ENCODE measurements at places on chromosomes 4 and X. TPM values are rescaled to one million over a fixed set of nuclear protein-coding genes. Genes with fewer than 3 reads are reported as not detected.

The NEIL3 gene
- 3.6 TPM for total RNA-seq

The SSX7 gene
- not detected for total RNA-seq

The SPANXC gene
- total RNA-seq = not detected

The FGF16 gene
- total RNA-seq = 6.2 TPM

The DNAAF6 gene
- total RNA-seq = not detected

The TGIF2LX gene
- total RNA-seq = not detected

The GPR50 gene
- not detected for total RNA-seq

The RENBP gene
- total RNA-seq = 9.8 TPM

The CYTL1 gene
- 101 TPM for total RNA-seq

The NR3C2 gene
- total RNA-seq = 30.7 TPM

The SLC49A3 gene
- total RNA-seq = 8.5 TPM

The PAK3 gene
- total RNA-seq = 0.29 TPM

The CAPN6 gene
- total RNA-seq = not detected

The GLOD5 gene
- total RNA-seq = not detected

The TNMD gene
- not detected for total RNA-seq

The MAGEC3 gene
- total RNA-seq = not detected

The DCAF4L1 gene
- 0.19 TPM for total RNA-seq

The XAGE1A gene
- total RNA-seq = not detected

The TEX13B gene
- not detected for total RNA-seq

The CLCN5 gene
- total RNA-seq = 11.8 TPM

The CSAG1 gene
- total RNA-seq = not detected

The TEX28 gene
- total RNA-seq = not detected

The NDST3 gene
- total RNA-seq = 0.29 TPM

The FAM184B gene
- not detected for total RNA-seq

The RPS6KA6 gene
- 1.1 TPM for total RNA-seq

The SMC1A gene
- total RNA-seq = 20.3 TPM

The ARHGAP4 gene
- total RNA-seq = 5.3 TPM

The SMIM10 gene
- 0.65 TPM for total RNA-seq

The ASB5 gene
- total RNA-seq = not detected

The STS gene
- total RNA-seq = 6.8 TPM

The FGD1 gene
- 6.0 TPM for total RNA-seq

The TMSB15C gene
- total RNA-seq = 5.0 TPM

The NKAP gene
- total RNA-seq = 3.6 TPM

The ATG4A gene
- total RNA-seq = 23.2 TPM

The EREG gene
- not detected for total RNA-seq

The RNF175 gene
- not detected for total RNA-seq

The PNMA6A gene
- total RNA-seq = 1.3 TPM

The ACE2 gene
- not detected for total RNA-seq

The FRAS1 gene
- 0.65 TPM for total RNA-seq

The FMR1 gene
- 19.9 TPM for total RNA-seq

The FAM47E gene
- total RNA-seq = not detected

The MAGEC2 gene
- total RNA-seq = not detected
